ENCODE measurements at places on chromosomes 7 and 10.

- no peak for DNase-seq
Measured at GRCh38 chr7:46357851-46358250, 436.8 kb upstream of the IGFBP3 start.

GRCh38 chr7:66359656-66360211 lies 154.6 kb downstream of the TPST1 start:
- DNase-seq, result no peak

DNA sequence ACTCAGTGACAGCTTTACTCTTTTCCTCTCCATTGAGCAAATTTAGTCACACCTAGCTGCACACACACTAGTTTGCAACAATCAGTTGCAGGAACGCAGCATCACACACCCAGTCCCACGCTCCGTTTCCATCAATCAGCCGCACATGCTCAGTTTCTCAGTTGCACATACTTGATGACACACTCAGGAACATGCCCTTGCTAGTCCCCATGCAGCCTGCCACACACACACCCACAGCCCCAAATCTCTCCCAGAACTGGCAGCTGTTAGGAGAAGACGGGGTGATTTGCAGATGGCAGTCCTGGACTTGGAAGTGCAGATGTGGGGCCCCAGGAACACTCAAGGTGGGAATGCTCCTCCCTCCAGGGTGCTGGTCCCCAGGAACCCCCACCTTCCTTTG lies 7.7 kb downstream of the LBX1 start:
- DNase-seq, result no peak

DNA sequence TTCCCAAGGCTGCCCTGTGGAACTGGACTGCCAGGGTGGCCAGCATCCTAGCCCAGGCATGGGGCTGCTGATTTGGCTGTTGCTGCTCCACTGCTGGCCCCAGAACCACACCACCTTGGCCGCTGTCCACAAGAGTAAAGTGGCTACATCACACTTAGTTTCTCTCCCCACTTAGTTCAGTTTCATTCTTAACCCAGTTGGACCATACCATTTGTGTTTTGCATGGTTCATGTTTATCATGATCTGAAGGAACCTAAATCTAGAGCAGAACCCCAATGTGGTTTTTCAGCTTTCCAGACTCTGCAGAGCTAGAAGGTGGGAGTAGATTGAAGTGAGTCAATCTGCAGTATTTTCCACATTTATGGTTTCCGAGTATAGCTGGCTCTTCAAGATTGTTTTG lies 32.8 kb downstream of the SDK1 start:
- DNase-seq, result no peak

DNA sequence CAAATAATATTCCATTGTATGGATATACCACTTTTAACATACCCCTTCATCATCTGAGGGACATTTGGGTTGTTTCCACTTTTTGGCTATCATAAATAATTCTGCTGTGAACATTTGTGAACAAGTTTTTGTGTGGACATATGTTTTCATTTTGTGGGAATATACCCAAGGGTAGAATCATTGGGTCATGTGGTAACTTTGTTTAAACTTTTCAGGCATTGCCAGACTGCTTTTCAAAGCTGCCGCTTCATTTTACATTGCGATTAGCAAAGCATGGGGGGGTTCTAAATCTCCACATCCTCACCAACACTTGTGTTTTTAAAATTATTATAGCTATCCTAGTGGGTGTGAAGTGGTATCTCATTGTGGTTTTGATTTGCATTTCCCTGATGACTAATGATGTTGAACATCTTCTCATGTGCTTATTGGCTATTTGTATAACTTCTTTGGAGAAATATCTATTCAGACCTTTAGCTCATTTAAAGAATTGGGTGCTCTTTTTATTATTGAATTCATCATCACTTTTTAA lies 8.4 kb upstream of the HHEX start:
- DNase-seq, result no peak

GRCh38 chr7:112372101-112372500 lies 78.2 kb upstream of the IFRD1 start:
- DNase-seq, result no peak

DNA sequence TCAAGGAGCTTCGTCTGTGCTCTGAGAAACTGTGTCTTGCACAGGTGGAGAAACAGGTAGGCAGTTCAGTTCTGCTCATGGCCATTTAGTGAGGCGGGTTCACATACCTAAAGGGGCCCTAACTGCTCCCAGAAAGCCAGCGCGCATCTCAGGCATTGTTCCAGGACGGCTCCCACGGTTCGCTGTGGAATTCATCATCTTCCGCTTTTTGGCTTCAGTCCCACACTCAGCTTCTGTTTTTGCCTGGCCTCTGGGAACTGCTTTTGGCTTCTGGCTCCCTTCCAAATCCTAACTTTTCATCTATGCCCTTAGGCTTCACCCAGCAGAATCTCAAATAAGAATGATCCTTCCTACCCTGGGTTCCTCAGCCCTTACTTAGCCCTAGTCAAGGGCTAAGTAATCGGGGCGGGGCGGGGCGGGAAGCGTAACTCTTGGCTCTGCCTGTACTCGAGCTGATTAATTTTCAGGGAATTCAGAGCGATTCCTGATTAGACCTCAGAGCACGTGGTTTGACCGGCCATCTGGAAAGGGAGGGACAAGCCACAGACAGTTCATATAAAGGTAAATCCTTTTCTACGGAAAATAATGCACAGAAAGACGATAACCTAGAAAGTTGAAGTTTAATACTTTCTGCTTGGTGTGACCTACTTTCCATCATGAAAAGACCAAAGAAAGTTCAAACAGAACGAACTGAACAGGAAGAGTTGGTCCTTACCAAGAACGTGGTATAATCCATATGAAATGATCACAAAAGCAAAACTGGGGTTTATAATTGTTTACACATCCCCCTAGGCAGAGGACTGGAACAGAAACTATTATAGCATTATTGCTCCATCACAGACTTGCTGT lies 105.7 kb downstream of the ST8SIA6 start:
- no peak for DNase-seq

DNA sequence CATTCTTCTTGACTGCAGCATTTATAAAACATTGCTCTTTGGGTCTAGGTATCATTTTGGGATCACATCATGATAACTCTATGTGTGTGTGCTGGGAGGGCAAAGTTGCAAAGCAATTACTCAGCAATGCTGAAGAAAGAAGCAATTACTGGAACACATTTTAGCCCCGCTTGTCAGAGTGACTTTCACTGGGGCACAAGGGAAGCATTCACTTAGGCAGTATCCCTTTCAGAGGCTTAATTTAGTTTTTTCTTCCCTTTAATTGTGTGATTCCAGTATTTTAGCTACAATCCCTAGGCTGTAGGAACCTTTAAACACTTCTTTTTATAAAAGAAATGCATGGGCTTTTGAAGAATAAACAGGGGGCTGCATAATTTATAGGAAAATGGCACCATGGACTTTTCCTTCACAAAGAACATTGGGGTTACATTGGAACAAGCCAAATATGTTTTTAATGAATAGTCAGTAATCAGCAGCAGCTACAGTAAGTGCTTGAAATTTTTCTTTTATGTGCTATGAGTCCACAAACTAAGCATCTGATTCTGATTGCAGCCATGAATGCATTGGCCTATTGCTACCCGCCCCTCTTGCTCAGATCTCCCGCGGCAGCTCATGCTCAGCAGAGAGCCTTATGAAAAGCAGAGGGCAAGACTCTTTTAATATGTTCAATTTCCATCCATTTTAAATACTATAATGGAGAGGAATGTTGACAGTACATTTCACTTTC lies 51.2 kb upstream of the NXPH1 start:
- no peak for DNase-seq

DNA sequence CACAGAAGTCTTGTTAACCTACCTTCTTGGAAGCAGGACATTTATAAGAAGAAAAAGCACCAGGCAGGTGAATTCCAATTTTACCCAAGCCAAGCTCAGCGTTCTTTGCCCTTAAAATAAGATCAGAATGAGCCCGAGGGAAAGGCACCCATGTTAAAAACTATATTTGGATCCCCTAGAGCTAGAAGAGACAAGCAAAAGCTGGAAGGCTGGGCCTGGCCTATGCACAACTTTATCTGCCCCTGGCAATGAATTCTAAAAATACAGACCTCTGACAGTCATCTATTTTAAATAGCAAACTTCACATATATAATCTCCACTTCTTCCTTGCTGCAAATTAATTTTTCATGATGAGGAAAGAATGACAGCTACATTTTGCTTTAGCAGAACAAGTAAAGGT lies 180.9 kb downstream of the FGFR2 start:
- DNase-seq, result no peak

DNA sequence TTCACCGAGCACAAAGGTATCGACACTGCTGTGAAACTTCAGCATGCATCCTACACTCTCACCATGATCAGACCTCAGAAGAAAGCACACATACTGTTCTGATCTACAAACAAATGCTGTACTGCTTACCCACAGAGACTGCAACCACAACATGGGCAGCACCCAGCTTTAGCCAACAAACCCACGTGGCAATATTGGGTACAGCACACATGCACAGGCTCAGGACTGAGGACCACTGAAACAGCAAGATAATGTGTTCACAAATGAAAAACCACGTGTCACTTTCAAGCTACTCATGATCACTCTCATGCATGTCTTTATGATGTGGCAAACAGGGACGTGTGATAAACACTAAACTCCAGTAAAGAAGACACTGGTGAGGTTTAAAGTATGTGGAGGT lies 119.3 kb upstream of the PTN start:
- no peak for DNase-seq

DNA sequence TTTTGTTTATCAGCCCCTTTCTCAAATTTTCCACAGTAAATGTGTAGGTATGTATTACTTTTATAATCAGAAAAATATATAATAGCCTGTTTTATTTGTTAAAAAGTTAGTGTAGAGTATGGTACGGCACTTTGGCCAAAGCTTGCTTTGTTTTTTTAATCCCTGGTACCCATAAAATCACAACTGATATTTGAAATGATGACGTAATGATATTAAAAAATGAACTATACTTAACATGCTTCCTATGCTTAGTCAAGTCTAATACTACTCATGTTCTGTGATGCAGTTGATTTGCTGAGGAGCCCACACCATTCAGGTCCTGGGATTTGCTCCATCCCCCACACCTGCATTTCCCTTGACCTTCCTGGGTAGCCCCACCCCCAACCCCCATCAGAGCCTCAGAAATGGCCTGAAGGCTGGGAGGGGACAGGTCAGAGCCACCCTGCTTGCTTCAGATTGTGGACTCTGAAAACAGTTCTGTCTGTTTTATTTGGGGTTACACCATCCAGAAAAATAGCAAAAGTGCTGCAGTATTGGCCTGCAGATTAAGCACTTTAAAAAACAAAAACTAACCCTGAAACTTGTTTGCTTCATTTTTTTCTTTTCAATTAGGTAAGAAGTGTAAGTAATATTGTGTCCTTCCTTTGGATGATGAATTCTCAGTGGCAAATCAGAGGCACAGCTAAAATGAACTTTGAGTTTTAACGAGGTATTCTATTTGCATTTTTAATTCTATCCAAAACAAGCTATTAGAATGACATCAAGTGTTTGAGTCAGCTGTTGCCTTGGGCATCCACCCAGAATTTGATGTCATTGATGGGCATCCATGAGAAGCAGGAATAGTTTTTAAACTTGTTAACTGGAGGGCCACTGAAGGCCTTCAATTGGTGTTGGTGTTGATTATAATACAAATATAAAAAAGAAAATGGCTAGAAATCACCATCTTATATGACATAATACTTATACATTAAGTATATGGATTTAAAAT lies 23.3 kb downstream of the PLCE1 start:
- DNase-seq, result no peak

DNA sequence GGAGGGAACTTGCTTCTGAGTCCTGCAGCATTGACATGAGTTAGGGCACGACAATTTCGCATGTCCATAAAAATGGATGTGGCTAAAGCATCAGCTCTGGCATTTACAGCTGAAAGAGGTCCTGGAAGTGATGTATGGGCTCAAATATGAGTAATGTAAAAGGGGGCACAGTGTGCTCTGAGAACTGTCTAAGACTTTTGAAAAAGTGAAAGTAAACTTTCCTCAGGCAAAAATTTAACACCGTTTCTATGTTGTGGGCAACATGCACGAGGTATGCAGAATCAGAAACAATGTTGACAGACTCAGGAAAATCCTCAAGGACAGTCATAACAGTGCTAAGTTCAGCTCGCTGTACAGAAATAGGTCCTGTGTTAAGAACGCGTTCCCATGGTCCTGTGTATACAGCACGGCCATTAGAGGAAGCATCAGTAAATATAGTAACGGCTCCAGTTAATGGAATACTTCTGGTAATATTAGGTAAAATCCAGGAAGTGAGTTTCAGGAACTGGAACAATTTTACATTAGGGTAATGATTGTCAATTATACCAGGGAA lies 37.9 kb upstream of the AKR1C2 start:
- DNase-seq, result no peak

DNA sequence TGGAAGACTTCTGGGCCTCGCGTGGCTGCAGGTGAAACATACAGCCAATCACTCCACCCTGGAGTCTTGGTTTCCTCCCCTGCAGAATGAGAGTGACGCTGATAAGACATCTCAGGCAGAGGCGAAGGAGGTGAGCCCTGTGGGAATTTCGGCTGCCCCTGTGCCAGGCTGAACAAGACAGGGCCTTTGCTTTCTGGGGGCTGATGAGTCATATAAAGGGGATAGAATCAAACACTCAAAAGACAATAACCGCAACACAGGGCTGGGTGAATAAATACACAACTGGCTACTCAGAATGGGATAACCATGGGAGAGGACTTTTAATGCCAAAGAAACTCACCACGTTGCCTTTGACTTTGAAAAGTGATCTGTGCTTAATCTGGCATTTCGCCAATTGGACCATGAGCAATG lies 143.8 kb downstream of the KCNMA1 start:
- DNase-seq, result no peak

All from NCI-H1436 (cell line).